ENCODE measurements at places on chromosomes 1 and 21.

DNA sequence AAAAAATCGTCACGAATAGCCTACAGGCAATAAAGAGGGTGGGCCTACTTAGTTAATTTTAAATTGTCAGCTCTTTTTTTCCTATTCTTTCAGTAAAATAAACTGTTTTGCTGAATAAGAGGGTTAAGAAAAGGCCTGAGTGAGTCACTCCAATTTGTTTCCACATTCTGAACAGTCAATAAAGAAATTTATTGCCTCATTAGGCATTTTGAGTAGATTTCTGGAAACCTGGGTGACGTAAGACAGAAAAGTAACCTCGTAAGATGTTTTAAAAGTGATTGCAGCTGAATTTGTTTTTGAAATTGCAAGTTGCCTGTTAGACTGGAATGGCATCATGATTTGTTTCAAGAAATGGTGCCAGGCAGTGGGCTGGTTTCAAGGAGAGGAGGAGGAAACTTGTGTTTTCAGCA is 439.3 kb downstream of the USP25 start:
- no peak for DNase-seq

- no peak for DNase-seq
Observed at GRCh38 chr1:53503433-53504217, 44.4 kb downstream of the DMRTB1 start.

DNA sequence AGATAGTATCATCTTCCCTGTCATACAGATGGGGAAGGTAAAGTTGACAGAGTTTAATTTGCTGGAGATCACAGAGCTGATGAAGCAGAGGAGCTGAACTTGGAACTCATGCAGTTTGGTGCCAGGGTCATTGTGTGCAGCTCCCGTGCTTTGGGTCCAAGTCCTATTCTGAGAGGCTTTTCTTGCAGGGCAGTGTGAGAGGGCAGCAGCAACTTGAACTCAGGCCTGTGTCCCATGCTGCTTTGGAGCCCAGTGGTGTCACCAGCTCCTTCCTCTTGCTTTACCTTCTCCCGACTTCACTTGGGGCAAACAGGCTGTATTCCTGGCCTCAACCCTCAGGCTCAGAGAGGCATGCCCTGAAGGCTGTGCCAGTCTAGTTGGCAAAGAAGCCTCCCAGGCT is 24.7 kb downstream of the INAVA start:
- no peak for DNase-seq

GRCh38 chr1:44676484-44677200 is 2.1 kb downstream of the ARMH1 start:
- DNase-seq, result no peak

- no peak for DNase-seq
Observed at GRCh38 chr1:153125536-153125935, 12.2 kb upstream of the SPRR2F start.

GRCh38 chr21:41504030-41504429 is 3.9 kb downstream of the TMPRSS2 start:
- no peak for DNase-seq

DNA sequence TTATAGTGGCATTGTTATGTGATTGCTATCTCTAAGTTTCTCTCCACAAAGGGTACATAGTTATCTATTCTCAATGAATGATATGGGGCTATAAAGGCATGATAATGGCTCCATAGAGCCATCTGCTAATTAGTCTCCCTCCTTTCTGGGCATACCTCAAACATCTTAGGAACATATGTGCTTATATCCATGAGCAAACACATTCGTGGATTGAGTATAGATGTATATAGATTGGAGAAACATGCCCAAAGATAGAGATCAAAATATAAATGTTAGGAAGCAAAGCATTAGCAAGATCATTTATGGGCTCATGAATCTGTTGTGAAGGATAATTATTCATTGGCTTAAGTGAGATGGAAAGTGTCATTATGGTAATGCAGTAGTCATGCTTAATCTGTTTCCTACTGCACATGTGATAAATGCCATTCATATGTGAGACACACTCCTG is 155.8 kb upstream of the UBE2U start:
- no peak for DNase-seq

DNA sequence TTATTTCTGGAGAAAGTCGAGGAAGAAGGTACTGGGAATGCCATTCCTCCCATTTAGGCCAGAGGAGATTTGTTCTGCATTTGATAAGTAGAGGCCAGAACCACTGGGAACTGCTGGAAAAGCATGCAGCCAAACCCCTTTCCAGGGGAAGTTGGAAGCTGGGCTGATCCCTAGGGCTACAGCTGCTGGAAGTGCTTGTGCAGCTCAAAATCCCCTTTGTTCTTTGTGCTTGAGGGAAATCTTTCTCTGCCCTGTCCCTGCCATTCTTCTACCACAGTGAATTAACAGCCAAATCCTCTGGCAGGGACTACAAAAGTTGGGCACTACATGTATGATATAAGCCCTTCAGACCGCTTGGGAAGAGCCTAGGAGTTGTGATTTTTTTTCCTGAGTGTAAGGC is 734.1 kb downstream of the LRRIQ3 start:
- no peak for DNase-seq

DNA sequence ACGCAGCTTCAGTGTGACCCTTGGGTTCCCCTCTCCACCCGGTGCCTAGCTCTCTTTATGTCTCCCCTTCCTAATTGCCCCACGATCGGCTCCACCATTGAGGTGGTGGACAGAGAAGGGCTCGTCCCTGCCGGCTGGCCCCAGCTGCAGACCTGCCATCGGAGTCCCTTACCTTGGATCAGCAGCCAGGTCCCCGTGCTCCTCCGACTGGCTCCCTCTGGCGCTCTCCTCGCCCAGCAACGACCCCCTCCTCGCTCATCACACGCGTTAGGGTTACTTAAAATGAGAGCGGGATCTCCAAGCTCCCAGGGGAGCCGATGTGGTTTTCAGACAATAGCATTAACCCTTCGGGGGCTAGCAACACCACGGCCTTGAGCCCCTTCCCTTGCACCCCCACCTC is 8.1 kb upstream of the ETV3L start:
- no peak for DNase-seq

Data from HAP-1 (cell line).